ENCODE measurements at places on chromosomes 3 and 15.

GRCh38 chr3:189953551-189953950 is 167.1 kb downstream of the P3H2 start:
- no peak for DNase-seq

- no peak for DNase-seq
Measured at GRCh38 chr3:89494734-89495133, 387.3 kb downstream of the EPHA3 start.

DNA sequence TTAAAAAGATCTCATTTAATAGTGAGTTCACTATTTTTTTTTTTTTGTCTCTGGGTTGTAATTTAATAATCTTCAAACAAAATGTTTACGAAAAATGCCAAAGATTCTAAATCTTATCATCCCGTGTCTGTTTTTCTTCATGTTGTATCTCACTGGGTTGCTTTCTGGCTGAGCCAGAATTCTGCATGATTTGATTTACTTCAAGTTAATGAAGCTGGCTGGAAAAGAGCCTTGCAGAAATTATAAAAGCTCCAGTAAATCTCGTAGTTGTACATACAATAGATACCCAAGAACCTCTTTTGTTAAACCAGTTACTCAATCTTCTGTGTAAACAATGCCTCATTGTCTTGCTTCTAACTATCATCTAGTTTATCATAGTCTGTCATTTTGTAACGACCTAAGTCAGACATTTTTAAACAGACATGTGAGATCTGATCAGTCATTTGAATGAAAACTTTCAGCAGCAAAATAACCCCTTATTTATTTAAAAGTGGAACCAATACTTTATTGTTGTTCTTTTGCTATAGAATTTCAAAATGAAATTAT is 249.0 kb downstream of the MCTP2 start:
- no peak for DNase-seq

- no peak for DNase-seq
Measured at GRCh38 chr3:22292681-22293080, 541.7 kb upstream of the ZNF385D start.

DNA sequence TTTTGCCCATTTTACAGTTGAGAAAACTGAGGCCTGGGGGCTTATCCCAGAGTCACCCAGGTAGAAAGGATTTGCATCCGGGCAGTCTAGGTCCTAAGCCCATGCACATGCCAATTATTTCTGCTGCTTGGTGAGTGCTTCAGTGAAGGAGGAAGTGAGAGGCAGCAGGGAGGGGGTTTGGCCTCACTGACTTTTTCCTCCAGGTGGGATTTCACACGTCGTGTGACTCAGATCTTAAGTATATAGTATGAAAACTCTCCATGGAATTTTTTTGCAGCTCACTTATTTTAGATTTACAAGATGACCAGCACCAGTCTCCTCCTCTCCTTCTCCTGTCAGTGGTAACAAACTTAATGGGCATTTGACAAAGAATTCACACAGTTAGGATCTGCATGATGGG is 4.6 kb downstream of the ITGA11 start:
- DNase-seq = no peak

- DNase-seq = no peak
Measured at GRCh38 chr3:181707980-181708379, 3.7 kb upstream of the SOX2 start.

GRCh38 chr3:104279617-104280016 is 1087.1 kb upstream of the ALCAM start:
- no peak for DNase-seq

- DNase-seq = no peak
Measured at GRCh38 chr3:195869413-195870001, 38.8 kb downstream of the TNK2 start.

GRCh38 chr3:175911937-175912336 is 1052.8 kb downstream of the NAALADL2 start:
- DNase-seq = no peak

DNA sequence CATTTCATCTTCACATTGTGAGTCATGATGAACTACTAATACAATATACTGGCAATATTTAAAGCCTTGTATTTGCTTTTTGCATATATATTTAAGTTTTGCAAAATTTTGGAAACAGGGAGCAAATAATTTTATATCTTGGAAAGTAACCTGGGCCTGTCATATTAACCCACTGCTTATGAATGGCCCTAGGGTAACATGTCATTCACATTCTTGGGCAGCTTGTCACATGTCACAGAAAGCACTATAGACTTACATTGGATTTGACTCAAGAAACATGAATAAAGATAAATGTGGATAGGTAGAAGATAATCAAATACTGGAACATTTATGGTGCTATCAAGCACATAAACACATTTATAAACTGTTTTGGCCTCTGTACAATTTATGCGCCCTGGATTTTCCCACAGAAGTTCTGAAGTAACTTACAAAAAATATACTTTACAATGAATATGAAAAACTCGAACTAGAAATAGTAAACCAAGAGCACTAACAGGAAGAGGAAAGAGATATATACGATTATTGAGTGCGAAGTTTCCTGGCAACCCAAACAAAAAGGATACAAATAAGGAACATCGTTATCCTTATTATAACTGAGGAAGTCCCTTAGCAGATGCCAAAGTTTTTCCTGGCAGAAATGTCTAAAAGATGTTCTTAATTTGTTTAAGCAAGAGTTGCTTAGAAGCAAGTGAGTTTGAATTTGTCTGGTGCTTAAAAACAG is 257.2 kb downstream of the RBMS3 start:
- no peak for DNase-seq

DNA sequence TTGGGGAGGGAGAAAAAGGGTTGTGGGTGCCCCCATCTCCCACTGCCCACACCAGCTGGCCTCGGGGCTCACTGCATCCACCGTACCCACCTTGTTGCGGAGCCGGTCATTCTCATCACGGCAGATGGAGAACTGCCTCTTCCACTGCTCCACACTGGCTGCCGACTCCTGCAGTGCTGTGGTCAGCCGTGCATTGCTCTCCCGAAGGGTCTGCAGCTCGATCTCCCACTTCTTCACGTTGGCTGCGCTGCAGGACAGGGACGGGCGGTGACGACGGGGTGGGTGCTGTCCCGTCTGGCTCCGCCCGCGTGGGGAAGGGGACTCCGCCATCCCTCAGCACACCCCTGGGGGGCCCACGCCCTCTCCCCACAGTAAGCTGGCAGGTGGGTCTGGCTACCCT is 45.1 kb downstream of the WHAMM start:
- DNase-seq = no peak

DNA sequence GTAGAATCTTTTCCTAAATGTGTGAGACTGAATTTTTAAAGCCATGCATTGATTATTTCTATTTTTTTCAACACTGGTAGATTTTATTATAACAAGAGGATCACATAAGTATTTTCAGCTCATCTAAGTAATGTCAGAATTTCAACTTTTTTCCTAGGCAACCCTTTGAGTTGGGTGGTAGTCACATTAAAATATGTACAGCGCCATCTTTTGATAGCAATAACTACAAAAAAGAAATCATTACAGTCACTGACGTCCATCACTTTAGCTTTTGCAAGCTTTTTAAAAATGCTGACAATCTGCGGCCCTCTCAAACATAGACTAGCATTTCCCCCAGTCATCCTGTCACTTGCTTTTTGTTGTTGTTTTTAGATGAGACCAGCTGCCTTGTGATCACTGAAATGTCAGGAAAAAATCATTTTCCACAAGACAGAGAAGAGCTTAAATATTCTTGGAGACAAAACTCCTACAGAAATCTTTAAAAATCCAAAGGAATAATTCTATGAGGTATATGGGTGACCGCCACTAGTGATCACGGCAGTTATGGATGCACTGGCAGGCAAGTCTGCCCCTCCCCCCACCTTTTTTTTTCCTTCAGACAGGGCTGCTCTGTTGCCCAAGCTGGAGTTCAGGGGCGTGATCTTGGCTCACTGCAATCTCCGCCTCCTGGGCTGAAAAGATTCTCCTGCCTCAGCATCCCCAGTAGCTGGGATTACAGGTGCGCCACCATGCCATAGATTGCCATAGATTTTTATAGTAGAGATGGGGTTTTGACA is 384.0 kb upstream of the KCNMB2 start:
- DNase-seq = no peak

DNA sequence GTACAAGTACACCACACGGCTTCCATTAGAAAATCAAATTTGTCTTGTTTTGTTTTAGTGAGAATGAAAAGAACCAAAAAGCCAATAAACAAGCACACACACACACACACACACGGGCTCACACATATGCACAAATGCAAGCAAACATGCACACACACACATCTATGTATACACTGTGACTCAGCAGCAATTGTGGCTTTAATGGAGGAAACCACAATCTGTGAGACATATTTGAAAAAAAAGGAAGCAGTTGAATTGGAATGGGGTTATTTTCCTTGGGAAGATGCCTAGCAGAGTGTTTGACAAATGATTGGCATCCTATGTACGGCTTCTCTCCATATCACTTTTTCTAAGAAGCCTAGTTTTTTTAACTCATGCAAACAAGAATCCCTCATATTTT is 201.1 kb upstream of the ARRDC4 start:
- peak; percentile 45 for DNase-seq

GRCh38 chr3:51968170-51968775 is 1.0 kb upstream of the PCBP4 start:
- DNase-seq = no peak

DNA sequence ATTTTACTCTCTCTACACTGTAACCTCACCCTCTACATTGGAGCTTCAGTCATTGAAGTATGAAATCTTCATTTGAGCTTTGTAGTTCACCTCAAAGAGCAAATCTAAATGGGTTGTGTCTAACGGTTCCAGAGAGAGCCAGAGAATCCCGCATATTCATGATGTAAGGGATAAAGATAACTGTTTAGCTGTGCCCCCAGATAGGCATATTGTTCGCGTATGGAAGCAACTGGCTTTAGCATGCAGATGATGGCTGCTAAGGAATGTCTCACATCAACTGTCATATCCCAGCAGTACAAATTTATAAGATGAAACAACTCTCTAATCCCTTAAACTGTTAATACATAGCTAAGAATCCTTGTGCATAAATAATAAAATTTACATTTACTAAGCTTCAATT is 412.7 kb upstream of the ROBO2 start:
- DNase-seq = no peak

- DNase-seq = no peak
Measured at GRCh38 chr3:110457508-110457907, 614.1 kb upstream of the NECTIN3 start.

DNA sequence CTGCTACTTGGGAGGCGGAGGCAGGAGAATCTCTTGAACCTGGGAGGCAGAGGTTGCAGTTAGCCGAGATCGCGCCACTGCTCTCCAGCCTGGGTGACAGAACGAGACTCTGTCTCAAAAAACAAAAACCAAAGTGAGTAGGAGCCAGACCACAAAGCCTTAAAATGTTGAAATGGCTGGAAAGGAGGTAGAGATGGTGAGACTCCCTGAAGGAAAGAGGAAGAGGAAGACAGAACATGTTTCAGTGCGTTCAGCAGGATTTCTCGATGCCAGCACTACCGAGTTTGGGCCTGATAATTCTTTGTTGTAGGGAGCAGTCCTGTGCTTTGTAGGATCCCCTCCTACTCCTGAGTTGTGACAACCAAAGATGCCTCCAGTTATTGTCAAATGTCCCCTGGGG is 189.9 kb downstream of the AKAP13 start:
- peak; percentile 52 for DNase-seq

GRCh38 chr3:184541886-184542562 is 19.6 kb upstream of the EPHB3 start:
- no peak for DNase-seq

- DNase-seq = no peak
Measured at GRCh38 chr3:95319921-95320494, 1257.1 kb downstream of the NSUN3 start.

DNA sequence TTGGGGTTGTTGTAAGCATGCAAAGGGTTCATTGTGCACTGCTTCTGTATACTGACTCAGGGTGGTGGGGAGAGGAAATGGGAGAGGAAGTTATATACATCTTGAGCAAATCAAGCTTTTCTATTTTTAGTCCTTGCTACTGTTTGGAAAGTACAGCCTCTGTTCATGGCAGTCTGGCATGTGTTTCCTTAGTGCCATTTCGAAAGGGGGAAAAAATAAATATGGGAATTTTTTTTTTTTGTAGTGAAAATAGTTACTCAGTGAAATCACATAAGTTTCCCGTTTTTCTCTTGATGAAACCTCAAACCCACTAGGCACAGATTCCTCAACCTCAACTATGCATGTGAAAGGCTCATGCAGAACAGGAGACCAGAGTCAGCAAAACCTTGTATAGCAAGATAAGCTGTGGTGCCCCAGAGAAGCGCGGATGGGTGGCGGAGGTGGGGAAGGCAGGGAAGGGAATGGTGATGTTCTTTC is 353.3 kb downstream of the LPP start:
- DNase-seq = peak; percentile 0

GRCh38 chr15:67968966-67969365 is 85.1 kb upstream of the PIAS1 start:
- no peak for DNase-seq

DNA sequence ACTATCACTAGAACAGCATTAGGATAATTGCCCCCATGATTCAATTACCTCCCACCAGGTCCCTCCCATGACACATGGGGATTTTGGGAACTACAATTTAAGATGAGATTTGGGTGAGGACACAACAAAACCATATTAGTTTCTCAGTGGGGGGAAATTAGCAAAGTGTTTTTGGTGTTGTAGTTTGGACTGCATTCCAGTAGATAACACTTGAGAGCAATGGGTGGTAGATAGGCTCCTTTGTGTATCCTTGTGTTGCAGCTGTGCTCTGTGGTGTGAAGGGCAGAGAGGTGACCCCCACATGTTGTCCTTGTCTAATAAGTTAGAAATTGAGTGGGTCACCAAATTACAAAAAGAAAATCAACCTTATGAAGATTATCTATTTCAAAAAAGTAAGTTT is 223.8 kb downstream of the SATB1 start:
- no peak for DNase-seq

- DNase-seq = no peak
Measured at GRCh38 chr3:68943753-68944500, 11.6 kb upstream of the TAFA4 start.

DNA sequence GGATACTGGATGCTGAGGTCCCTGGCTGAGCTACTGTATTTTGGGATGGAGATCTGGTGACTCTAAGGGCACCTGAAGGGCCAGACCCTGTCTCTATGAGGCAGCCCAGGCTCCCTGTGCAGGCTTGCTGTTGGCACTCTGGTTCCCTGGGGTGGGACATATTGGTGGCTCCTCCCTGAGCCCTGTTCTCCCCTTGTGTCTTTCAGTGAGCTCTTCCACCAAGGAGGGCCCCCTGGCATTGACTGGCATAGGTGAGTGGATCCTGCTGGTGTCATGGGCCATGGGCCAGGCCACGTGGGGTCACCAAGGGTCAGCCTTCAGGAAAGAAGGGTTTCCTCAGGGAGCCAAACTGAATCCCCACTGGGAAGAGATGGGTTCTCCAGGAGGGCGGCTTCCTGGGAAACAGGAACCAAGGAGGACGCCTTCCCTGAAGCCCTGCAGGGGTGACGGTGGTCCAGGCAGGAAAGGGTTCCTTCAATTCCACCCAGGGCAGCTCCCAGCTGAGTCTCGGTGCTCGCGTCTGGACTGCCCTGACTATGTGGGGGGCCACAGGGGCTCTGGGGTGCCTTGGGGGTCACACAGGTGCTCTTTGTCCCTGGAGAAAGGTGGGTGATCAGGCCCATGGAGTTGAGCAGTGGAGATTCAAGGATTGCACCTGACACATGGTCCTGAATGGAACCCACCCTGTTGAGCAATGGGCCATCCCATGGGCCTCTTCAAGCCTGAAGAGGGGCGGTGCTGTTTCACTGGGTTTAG is 220.4 kb downstream of the SNRPN start:
- no peak for DNase-seq
